ENCODE measurements at places on chromosomes 2 and 18.

GRCh38 chr2:47803363-47803762 lies 20.4 kb downstream of the MSH6 start:
- DNase-seq: no peak

GRCh38 chr18:75638776-75639471 lies 211.4 kb upstream of the SMIM21 start:
- DNase-seq: peak; percentile 25

DNA sequence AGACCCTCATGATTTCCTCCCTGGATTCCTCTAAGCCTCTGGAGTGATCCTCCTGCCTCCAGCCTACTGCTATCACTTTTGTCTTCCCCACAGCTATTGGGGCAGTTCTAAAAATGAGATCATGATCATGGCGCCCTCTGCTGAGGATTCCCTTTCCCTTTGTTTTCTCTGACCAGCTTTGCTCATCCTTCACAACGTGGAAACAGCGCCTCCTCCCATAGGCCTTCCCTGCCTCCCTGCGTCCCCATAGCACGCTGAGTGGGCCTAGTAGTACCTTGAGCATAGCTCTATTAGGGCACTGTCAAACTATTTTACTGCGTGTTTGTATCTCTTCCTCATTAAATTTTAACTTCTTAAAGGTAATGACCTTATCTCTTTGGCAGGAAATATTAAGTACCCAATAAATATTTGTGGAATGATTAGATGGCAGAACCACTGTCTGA lies 207.0 kb upstream of the FANCL start:
- no peak for DNase-seq

DNA sequence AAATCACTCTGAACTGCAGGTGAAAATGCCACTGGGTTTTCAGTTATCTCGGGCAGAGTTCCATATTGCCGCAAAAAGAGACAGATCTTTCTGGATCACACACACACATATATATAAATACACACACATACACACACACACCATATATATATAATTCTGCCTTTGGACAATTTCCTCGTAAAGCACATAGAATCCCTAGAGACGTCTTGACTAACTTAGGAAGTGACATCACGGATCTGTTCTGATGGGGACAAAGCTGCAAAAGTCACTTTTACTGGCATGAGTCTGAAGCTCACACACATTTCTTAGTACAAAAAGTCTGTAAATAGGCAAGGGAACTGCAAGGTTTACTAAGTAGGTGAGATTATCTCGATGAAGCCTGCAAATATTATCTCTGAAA lies 28.6 kb upstream of the MBOAT2 start:
- no peak for DNase-seq

- DNase-seq: no peak
Measured at GRCh38 chr18:59690996-59691395, 6.2 kb downstream of the CCBE1 start.

DNA sequence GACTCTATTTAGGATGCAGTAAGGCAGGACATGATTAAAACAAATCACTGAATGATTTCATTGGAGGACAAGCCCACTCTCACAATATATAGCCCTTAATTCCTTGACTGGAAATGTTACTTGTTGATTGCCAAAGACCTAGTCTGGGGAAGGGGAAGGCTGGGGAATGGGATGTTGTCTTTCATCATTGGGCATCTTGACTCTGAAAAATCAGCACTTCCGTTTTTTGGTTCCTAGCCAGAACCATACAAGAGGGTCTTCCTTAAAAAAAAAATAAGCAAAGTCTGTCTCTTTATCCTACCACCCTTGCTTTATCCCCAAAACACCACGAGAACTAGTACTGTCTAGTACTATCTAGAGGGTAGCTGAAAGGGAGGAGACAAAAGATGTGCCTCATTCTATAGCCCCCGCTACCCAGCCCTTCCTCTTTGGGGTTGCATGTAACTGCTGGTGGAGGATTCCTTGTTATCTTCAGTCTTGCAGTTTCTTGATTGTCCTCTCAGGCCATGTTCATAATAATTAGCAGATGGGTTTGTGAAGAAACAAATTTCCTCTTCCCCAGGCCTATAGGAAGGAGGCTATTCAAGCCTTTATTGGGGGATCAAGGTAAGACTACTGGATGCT lies 55.8 kb downstream of the NEMP2 start:
- DNase-seq: no peak

DNA sequence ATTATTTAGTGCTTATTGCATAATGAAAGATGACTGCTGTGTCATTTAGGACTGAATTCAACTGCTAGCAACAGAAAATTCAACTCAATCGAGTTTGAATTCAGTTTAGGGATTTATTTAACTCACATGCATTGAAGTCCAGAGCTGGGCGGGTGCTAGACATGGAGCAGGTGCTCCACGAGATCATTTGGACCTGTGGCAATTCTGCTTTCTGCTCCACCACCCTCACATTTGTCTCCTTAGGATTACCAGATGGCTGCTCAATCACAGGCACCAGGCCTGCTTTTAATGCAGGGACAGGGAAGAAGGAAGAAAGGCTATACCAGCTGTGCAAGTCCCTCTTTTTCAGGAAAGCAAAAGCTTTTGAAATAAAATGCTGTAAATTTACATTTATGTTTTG lies 572.9 kb upstream of the SLC8A1 start:
- no peak for DNase-seq

GRCh38 chr18:56647071-56647470 lies 4.1 kb upstream of the WDR7 start:
- no peak for DNase-seq

- DNase-seq: no peak
Measured at GRCh38 chr2:230777721-230778120, 65.1 kb downstream of the CAB39 start.

DNA sequence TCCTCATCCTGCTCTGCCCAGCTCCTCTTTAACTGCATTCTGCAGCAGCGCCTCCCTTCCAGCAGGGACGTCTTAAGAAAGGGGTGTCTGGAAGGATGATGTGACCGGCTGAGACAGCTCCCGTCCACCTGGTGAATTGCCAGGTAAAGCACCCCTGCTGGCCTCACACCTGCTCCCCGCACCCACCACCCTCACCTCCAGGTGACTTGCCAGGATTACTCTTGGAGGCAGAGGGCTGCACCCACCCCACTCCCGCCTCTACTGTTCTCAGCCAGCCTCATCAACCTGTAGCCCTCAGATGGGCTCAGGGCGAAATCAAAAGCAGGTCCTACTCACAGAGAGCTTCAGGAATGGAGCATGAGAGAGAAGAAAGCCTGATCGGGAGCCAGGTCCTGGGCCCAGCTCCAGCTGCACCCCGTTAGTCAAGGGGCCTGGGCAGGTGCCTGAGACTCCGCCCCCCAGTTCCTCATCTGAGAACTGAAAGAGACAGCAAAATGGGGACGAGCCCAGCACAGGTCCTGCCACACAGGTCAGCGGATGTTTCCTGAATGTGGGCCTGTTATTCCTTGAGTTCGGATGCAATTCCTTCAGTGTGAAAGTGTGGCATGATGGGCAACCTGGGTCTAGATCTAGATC lies 5.6 kb downstream of the ADRA2B start:
- no peak for DNase-seq

DNA sequence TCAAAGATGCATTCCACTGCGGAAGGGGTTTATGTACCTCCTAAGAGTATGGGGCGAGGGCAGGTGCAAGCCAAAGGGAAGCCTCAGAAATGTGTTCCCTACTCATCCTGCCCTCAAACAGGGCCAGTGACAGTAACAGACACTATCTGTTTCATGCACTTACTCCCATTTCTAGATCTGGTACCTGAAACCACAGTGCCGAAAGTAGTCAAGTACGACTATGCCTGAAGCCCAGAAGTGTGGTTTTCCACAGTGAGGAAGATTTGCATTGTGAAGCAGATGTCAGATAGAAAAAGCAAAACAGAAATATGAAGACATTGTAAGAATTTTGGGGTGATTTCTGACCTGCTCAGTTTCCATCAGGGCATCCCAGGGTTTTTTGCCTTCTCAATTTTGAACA lies 748.7 kb downstream of the RNF144A start:
- no peak for DNase-seq

DNA sequence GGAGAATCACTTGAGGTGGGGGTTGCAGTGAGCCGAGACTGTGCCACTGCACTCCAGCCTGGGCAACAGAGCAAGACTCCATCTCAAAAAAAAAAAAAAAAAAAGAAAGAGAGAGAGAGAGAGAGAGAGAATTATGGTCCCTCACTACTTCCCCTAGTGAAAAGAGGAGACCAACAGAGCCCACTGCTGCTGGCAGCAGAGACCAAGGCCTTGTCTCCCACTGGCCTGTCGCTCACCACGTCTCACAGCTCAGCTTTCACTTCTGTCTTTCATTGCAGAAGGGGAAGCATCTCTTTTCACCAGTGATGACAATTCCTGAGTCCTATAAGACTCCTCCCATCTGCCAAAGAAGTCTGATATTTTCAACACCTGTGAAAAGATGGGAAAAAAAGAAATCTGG lies 81.3 kb downstream of the CLHC1 start:
- no peak for DNase-seq

- DNase-seq: no peak
Measured at GRCh38 chr2:201704536-201704935, 6.1 kb upstream of the MPP4 start.

- no peak for DNase-seq
Measured at GRCh38 chr2:136126021-136126420, 8.1 kb upstream of the CXCR4 start.

- no peak for DNase-seq
Measured at GRCh38 chr2:126476691-126477090, 179.3 kb upstream of the GYPC start.

DNA sequence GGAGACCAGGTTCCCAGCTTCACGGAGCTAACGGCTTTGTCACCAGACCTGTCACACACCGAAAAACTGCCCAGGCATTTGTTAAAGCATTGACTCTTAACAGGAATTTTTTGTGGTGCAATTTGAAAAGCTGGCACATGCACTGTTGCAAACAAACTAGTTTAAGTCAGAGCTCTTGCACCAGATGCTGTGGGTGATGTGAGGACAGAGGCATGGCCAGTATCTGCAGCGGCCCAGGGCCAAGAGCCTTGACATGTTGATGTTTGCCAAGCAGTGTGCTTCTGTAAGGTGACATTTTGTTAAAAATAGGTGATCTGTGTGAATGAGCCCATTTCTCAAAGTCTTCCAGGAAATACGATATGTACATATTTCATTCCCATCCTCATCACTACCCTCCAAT lies 142.5 kb downstream of the MTCL1 start:
- no peak for DNase-seq

GRCh38 chr2:94984964-94985575 lies 40.4 kb upstream of the MAL start:
- no peak for DNase-seq

DNA sequence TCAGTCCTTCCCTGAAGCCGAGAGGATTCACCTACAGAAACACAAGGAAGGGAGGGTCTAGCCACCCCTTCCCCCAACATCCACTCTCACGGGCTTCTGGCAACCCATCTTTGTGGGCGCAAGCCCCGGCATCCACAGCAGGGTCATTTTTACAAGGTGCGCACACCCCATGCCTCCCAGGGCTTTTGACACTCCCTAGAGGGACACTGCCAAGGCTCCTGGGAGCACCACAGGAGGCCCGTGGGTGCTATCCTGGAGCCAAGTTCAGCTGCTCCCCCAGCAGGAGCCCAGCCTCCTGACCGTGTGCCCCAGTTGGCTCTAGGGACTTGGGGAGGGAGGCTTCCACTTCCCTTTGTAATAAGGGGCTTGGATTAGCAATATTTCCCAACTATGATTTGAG lies 251.6 kb downstream of the TNS1 start:
- DNase-seq: no peak

- DNase-seq: no peak
Measured at GRCh38 chr2:14684516-14684915, 52.0 kb downstream of the LRATD1 start.

- peak; percentile 63 for DNase-seq
Measured at GRCh38 chr2:190862571-190862991, 18.0 kb upstream of the GLS start.

DNA sequence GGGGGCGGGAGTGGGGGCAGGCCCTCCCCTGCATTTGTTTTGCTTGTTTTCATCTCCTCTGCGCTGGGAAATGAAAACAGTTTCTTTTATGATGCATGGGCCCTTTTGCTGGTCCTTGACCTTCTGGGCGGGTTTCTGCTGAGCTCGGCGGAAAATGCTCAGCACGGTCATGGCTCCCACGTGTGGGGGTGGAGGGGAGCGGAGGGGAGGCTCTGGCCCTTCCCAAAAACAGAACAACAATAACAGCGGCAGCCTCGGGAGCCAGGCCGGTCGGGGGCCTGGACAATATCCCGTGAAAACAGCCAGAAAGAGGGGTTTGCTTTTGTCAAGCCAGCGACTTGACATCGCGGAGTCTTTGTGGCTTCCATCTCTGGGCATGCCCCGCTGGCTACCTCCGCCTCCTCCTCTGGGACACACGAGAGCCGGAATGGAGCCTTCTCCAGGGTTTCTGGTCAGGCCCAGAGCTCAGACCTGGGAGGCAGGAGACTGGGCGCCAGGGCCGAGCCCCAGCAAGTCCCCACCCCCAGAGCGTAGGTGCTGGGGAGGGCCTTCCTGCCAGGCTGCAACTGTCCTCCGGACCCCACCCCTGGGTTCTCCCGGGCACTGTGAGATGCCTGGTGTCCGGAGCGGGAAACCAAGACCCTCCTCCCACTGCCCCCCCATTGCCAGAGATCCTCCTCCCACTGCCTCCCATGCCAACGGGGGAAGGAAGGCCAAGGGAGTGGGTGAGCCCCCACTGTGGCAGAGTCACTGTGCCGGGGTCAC lies 35.9 kb upstream of the SNED1 start:
- DNase-seq: no peak

GRCh38 chr18:62792016-62792415 lies 76.7 kb downstream of the PHLPP1 start:
- DNase-seq: no peak

GRCh38 chr18:33157893-33158292 lies 282.6 kb downstream of the CCDC178 start:
- DNase-seq: no peak

DNA sequence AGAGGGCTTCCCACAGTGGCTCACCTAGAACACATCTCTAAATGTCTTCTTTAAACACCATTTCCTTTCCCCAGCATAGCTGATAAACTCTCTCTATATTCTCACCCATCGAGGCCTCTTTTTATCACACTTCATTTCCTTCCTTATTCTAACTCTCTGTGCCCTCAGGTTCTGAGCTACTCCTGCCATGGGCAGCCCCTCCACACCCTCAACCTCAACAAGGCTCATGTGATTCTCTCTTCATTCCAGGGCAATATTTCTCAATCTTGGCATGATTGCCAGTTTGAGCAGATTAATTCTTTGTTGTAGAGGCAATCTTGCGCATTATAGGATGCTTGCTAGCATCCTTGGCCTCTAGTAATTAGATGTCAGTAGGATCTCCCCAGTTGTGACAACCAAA lies 999.1 kb downstream of the TSN start:
- no peak for DNase-seq

GRCh38 chr2:105396254-105397024 lies 2.4 kb downstream of the FHL2 start:
- peak; percentile 98 for DNase-seq

GRCh38 chr18:3623769-3624545 lies 174.0 kb downstream of the TGIF1 start:
- peak; percentile 91 for DNase-seq

All from BJ (cell line).